ENCODE measurements at places on chromosomes 2 and 18.

- peak; percentile 31 for DNase-seq
Observed at GRCh38 chr2:134154246-134154645, 99.6 kb upstream of the MGAT5 start.

- DNase-seq = no peak
Observed at GRCh38 chr2:212659441-212659840, 120.8 kb upstream of the ERBB4 start.

DNA sequence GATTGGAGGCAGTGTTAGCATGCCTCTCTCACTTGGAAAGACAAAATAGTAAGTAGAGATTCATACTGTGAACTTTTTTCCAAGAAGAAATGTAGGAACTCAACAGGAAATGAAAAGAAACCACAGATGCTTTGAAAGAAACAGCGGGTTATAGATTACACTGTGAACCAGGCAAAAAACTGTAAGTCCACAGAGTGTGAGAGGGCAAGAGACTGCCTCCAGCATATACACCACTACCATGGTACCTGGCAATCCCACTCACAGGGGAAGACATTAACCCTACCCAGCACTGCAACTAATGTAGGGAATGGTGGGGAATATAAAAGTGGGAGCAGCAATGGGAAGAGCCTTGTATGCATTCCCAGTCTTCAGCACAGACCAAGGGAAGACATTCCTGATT lies 150.6 kb upstream of the GALNT5 start:
- no peak for DNase-seq

- peak; percentile 99 for DNase-seq
Observed at GRCh38 chr2:24971536-24972314, at the start of gene DNAJC27. DNAJC27 (minus strand) TSS chr2:24971955; CDS start chr2:24971904, 51 bp downstream.

DNA sequence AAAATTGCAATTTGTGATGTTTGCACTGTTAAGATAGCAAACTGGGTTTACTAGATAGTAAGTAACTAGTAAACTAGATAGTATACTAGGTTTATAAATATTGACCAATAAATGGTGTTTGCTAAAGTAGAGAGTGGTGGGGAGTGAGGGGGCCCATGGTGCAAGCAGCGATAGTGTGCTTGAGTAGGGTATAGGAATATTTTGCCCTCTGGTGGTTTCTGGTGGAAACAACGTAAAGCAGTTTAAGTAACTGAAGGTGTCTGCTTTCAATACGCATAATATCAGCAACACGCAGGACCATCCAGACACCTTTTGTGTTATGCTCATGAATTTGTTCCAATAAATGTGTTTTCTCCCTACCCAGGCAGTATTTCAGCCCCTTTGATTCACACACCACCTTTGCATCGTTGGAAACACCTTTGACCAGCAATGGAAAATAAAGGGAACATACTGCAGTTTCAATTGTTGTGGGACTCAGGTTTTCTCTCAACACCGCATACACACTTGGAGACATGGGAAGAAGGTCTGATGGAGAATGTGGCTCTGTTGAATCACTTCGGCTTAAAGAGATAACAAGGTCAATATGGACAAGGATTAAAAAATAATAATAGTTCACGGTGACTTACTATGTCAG lies 16.7 kb upstream of the STAT1 start:
- peak; percentile 84 for DNase-seq

Data from hematopoietic multipotent progenitor cell treated with erythropoietin and hydrocortisone succinate and interleukin-3 and kit ligand, for 4 days (in vitro differentiated cells).